ENCODE measurements at places on chromosomes 12 and 14.

- DNase-seq = no peak
Observed at GRCh38 chr14:54692284-54692772, 125.4 kb downstream of the SAMD4A start.

GRCh38 chr14:57168138-57168679 lies 100.5 kb downstream of the EXOC5 start:
- DNase-seq = no peak

- no peak for DNase-seq
Observed at GRCh38 chr12:6780573-6780972, 8.3 kb downstream of the LAG3 start.

DNA sequence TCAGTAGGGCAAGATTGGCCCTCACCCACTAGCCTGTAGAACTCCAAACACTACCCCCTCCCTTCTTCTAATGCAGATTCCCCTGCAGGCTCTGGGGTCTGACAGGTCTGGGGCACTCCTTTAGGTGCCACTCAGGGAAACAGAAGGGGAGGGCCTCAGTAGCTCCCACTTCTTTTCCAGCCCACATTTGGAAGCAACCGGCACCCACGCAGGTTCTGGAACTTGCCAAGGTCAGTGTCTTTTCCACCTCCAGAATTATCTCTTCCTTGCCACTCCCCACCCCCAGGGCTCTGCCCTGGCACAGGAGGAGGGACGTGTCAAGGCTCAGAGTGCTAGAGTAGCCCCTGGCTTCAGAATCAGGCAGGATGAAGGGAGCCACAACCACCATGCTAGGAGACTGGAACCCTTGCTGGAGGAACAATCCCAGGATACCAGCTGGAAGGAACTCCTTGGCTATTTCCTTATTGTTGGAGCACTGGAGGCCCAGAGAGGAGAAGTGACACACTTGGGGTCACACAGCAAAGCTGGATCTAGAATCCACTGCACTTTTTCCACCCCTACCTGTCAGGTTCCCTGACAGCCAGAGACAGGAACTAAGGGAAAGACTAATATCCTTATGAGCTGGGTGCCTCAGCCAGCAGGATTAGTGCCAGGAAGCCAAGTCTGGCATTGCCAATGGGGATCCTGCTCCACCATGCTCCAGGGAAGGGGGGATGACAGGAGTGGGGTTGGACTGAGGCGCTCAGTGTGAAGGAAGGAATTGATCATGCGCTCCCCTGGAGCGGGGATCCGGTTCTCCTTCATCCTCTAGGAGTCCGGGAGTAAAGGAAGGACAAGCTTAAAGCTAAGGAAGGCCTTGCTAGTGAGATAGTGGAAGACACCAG lies 1.8 kb upstream of the FIGNL2 start:
- no peak for DNase-seq

GRCh38 chr12:53099071-53099882 lies 1.8 kb downstream of the IGFBP6 start:
- DNase-seq = peak; percentile 92

DNA sequence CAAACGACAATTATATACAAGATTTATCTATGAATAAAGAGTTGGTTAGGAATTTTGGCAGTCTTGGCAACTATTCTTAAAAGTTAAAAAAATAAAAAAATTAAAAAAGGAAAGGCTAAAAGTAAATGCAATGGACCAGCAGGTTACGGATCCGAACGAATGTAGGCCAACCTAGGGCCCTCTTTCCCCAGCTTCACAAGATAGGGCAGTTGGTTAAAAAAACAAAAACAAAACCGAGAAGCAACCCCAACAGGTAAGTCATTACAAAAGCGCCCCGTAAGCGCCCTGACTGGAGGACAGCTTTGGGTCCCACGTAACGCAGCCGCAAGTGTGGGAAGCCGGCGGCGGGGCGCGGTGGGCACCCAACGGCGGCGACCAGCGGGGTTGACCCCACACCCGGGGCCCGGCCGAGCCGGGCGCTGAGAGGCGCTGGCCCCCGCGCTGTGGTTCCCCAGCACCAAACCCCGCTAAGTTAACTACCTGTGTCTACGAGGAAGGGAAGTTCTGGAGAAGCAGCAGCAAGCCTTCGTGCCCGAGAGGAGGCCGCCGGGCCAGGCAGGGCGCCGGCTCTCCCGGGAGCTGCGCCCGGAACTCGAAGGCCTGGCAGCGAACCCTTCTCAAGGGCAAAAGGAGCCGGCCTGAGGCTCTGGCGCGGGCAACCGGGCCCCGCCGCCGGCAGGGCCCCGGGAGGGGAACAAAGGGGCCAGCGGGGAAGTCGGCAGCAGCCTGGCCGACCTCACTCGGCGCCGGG lies 882 bp downstream of the HECTD1 start:
- peak; percentile 30 for DNase-seq

DNA sequence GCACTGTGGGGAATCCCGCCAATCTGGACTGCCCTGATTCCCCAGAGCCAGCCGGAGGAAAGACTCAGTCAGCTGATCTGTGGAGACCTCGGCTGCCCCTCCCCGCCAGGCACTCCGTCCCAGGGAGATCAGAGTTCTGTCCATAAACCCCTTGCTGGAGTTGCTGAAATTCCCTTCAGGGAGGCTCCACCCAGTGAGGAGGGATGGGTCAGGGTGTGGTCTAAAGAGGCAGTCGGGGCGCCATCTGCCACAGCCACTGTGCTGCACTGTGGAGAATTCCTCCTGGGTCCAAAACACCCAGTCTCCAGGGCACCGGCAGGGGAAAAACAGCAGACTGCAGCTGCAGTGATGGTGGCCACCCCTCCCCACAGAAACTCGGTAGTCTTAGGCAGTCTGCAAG lies 1922.3 kb upstream of the FLRT2 start:
- no peak for DNase-seq

- DNase-seq = peak; percentile 83
Observed at GRCh38 chr12:57127101-57127725, 1.1 kb upstream of the LRP1 start.

DNA sequence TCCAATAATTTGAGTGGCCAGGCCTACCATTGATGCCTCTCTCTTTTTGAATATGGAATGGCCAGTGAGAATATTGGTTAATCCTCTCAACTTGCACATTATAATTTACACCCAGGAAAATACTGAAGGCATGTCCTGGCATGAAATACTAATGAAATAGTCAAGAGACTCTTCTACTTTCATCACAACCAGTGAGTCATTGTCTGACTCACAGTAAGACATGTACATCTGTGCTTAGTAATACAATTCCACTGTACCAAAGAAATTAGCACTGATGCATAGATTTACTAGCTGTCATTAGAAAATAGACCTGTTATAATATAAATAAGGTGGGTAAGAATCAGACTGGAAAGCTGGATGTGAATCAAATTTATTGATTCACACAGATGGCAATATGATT lies 31.6 kb downstream of the KCNC2 start:
- no peak for DNase-seq

GRCh38 chr14:68783408-68784225 lies 9.2 kb downstream of the ZFP36L1 start:
- no peak for DNase-seq

- peak; percentile 48 for DNase-seq
Observed at GRCh38 chr12:78864403-78864869, at the start of gene SYT1. TSS of gene SYT1 (plus strand) at chr12:78864774.

- no peak for DNase-seq
Observed at GRCh38 chr14:85915711-85916110, 385.8 kb downstream of the FLRT2 start.

- peak; percentile 9 for DNase-seq
Observed at GRCh38 chr14:21343035-21343794, 40.6 kb downstream of the SUPT16H start.

DNA sequence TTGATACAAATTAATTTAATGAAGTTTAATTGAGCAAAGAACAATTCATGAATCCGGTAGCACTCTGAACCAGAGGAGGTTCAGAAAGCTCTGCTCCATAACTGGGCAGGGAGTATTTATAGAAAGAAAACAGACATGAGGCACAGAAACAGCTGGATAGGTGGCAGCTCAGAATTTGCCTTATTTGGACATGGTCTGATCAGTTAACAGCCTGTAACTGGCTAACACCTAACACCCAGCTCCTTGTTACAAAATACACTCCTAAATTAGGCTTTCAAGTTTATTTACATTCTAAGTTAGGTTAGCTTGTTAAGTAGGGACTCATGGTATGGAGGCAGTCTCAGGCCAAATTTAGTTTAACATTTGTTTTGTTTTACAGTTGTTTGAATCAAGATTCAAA lies 67.8 kb upstream of the TMCC3 start:
- DNase-seq = no peak

DNA sequence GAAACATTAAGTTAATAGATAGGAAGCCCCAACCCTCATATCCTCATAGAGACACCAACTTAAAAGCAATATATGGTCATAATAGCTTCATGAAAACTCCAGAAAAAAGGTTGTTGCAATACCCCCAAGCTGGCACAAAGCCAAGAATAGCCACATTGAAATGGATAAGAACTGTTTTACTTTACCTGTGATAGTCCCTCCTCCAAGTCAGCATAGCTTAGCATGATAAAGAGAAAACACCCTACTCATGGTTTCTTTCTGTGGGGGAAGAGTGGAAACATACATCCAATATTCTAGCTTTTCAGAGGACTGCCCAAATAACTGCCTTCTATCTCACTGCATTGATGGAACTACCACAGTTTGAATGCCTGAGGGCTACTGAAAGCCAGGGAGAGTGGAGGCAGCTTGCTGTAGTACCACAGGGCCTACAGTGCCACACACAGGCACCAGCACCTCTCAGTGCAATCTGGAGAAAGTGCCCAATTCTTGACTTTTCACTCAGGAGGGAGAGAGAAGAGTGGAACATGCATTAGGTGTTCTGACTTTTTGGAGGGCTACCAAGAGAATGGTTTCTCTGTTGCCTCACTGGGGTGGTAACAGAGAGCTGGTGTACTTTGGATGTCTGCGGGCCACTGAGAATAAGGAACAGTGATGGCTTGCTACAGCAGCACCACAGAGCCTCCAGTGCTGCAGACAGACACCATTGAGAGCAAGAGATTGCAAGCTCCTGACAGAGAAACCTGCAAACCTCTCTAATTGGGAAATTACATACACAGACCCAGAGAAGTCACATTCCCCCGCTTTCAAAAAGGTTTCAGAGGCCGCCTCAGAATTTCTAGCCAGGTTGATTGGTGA lies 157.1 kb upstream of the GARIN2 start:
- no peak for DNase-seq

GRCh38 chr12:104676636-104677035 lies 219.9 kb downstream of the CHST11 start:
- no peak for DNase-seq

GRCh38 chr14:53596853-53597525 lies 359.6 kb downstream of the BMP4 start:
- no peak for DNase-seq
